ENCODE measurements at places on chromosomes 2 and 18.

GRCh38 chr2:215982465-215982875 lies 30.9 kb downstream of the MREG start:
- DNase-seq: no peak

GRCh38 chr2:25402477-25402876 lies 60.8 kb upstream of the DNMT3A start:
- DNase-seq: no peak

GRCh38 chr2:37802211-37802752 lies 122.8 kb upstream of the RMDN2 start:
- no peak for DNase-seq

- DNase-seq: no peak
These were observed 37.9 kb downstream of the MRPL35 start for GRCh38 chr2:86237172-86237571.

DNA sequence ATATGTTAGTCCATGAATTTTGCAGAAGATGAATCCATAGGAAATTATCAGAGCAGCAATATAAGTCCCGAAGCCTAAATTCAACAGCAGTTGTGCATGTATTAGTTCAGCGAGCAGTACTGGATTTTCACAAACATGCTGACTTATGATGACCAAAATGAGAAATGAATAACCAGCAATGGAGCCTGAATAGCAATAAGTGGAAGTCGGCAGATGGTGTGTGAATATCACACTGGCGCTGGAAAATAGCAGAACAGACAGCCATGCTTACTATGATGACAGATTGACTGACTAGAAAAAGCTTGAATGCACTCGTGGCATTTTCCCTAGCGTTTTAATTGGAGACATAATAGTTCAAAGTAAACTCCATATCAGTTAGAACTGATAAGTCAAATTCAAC lies 1114.5 kb downstream of the DSC3 start:
- DNase-seq: no peak

DNA sequence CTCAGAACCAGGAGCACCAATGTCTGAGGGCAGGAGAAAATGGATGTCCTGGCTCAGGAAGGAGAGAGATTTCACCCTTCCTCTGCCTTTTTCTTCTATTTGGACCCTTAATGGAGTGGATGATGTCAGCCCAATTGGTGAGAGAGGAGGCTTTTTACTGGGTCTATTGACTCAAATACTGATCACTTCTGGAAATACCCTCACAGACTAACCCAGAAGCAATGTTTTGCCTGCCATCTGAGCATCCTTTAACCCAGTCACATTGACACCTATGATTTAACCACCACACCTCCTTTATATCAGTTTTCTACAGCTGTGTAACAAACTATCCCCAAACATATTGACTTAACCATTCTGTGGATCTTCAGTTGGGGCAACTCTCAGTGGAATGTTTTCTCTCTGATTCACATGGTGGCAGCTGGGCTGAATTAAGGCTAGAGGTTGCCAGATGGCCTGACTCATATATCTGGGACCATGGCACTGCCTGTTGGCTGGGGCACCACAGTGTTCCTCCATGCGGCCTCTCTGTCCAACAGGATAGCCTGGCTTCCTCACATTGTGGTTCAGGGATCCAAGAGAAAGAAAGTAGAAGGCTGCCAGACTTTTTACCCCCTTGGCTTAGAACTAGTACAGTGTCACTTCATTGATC lies 18.2 kb upstream of the MBOAT2 start:
- no peak for DNase-seq

- DNase-seq: no peak
These were observed 45.6 kb upstream of the SLC1A4 start for GRCh38 chr2:64943387-64944150.

GRCh38 chr18:28357766-28358401 lies 181.0 kb upstream of the CDH2 start:
- DNase-seq: no peak

GRCh38 chr18:79574938-79575525 lies 104.6 kb upstream of the CTDP1 start:
- no peak for DNase-seq

GRCh38 chr2:61141151-61141550 lies 20.8 kb upstream of the C2orf74 start:
- no peak for DNase-seq

DNA sequence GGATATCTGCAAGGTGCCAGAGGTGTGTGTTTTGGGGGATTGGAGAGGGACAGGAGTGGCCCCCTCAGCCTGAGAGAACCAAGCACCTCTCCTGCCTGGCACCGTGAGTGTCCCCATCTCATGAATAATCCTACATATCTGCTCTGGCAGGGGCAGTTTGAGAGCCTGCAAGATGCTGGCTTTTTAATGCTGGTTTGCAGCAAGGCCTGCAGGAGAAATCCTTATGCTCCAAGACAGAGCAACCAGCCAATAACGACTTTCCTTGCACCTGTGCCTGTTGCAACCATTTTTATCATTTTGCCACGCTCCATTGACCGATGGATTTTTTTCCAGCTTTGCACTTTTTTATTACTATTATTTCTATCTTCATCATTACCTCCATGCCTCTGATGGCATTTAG lies 259.4 kb upstream of the SKOR2 start:
- DNase-seq: no peak
